ENCODE measurements at places on chromosomes 2 and 18. TPM values are rescaled to one million over a fixed set of nuclear protein-coding genes. Genes with fewer than 3 reads are reported as not detected.
A peak's percentile ranks its signal among the peaks of the same experiment; 100 is the strongest.

DNA sequence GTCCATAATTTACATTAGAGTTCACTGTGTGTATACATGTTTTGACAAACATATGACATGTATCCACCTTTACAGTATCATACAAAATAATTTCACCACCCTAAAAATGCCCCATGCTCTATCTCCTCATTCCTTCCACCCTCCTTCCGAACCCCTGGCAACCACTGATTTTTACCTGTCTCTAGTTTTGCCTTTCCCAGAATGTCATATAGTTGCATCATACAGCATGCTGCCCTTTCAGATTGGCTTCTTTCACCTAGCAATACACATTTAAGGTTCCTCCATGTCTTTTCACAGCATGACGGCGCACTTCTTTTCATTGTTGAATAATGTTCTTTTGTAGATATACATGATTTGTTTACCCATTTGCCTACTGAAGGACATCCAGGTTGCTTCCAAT is 10.4 kb downstream of the LRPPRC start:
- H3K4me3 ChIP-seq = peak overlapping the region; percentile 1
- peaks cover 10% of the 10 kb centered on the region for H3K36me3 ChIP-seq
- DNase-seq = peak; percentile 29
- H3K27ac ChIP-seq = peak overlapping the region; percentile 60
- H3K27me3 ChIP-seq = no peaks in the 10 kb centered on the region

- no peak overlapping the region for H3K27ac ChIP-seq
- no peaks in the 10 kb centered on the region for H3K36me3 ChIP-seq
- H3K4me3 ChIP-seq = no peak overlapping the region
- no peaks in the 10 kb centered on the region for H3K27me3 ChIP-seq
- DNase-seq = no peak
- H3K4me1 ChIP-seq = no peaks in the 10 kb centered on the region
Measured at GRCh38 chr2:142722569-142722968, 154.9 kb upstream of the KYNU start.

INPP5D gene
- total RNA-seq = 64.8 TPM

GRCh38 chr2:54954705-54955357 is 95.4 kb downstream of the RTN4 start:
- DNase-seq = no peak
- no peaks in the 10 kb centered on the region for H3K36me3 ChIP-seq
- no peak overlapping the region for H3K4me3 ChIP-seq
- H3K27ac ChIP-seq = no peak overlapping the region
- peaks cover 20% of the 10 kb centered on the region for H3K4me1 ChIP-seq

DNA sequence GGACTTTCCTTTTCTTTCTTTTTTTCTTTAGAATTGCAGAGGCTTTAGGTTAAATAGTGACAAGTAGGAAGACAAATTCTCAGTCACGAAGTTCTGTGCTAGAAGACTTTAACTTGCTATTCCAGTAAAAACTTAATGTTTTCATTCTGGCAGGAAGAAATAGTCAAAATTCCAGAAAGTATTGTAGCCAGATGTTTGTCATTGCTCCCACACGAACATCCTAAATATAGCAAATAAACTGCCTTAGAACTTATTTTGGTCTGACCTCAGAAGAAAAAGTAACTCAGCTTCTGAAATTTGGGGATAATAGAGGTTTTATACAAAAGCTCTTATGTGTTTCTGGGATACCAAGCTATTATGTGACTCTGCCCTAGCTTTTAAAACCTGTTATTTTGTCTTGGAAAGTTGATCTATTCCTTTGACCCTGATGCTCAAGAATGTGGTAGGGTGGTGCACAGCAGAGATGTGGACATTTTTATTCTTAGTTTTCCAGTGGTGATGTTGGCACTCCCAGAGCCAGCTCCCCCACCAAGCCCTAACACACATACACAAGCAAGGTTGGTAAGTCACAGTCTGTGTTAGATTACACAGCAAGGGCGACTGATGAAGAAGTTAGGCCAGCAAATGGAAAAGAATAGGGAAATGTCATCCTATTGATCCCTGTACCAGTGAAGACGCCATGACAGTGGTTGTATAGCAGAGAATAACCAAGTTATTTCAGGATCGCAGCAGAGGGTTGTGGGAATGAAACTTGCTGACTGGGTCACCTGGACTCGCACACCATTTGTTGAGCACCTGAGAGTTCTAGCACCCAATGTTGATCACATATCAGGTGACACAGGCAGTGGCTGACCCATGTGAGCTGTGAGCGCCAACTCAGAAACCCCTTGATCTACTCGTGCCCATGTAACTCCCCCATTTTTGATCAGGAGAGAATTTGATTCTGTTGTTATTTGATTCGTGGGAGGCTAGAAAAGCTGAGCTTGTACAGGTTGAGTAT is 23.7 kb downstream of the FARP2 start:
- peaks cover 19% of the 10 kb centered on the region for H3K4me1 ChIP-seq
- DNase-seq = no peak
- H3K27ac ChIP-seq = no peak overlapping the region
- no peaks in the 10 kb centered on the region for H3K27me3 ChIP-seq

RNU2-63P gene
- 22.2 TPM for total RNA-seq

- H3K36me3 ChIP-seq = peaks cover 3% of the 10 kb centered on the region
- no peaks in the 10 kb centered on the region for H3K27me3 ChIP-seq
- no peak for DNase-seq
- H3K4me1 ChIP-seq = no peaks in the 10 kb centered on the region
- no peak overlapping the region for H3K4me3 ChIP-seq
- no peak overlapping the region for H3K27ac ChIP-seq
Measured at GRCh38 chr2:221818616-221819320, 246.7 kb upstream of the EPHA4 start.

EIF4E2 gene
- total RNA-seq = 42.7 TPM

LOXHD1 gene
- total RNA-seq = 0.05 TPM

DNA sequence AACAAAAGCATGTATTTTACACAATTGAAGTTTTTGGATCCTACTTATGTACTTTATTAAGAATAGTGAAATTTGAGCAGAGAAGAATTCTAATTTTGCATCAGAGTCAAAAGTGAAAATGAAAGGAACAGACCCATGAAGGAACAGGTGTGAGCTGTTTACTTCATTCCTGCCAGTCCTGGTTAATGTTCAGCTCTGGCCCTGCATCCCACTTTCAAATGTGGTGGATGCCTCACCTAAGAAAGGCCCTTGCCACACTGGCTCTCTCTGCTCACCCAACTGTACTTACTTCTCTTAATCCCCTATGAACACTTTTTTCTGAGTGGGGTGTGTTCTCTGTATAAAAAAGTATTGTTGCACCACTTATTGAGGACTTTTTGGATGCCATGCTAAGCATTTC is 22.2 kb downstream of the FAM110C start:
- H3K36me3 ChIP-seq = no peaks in the 10 kb centered on the region
- peaks cover 23% of the 10 kb centered on the region for H3K4me1 ChIP-seq
- no peak for DNase-seq
- peak overlapping the region; percentile 59 for H3K27ac ChIP-seq

- H3K4me3 ChIP-seq = peak overlapping the region; percentile 59
- H3K27me3 ChIP-seq = no peaks in the 10 kb centered on the region
- H3K36me3 ChIP-seq = no peaks in the 10 kb centered on the region
- H3K27ac ChIP-seq = peak overlapping the region; percentile 51
- no peak for DNase-seq
Measured at GRCh38 chr2:38659115-38659514, 6.8 kb upstream of the GALM start.
